ENCODE measurements at places on chromosomes 1 and 21.

DNA sequence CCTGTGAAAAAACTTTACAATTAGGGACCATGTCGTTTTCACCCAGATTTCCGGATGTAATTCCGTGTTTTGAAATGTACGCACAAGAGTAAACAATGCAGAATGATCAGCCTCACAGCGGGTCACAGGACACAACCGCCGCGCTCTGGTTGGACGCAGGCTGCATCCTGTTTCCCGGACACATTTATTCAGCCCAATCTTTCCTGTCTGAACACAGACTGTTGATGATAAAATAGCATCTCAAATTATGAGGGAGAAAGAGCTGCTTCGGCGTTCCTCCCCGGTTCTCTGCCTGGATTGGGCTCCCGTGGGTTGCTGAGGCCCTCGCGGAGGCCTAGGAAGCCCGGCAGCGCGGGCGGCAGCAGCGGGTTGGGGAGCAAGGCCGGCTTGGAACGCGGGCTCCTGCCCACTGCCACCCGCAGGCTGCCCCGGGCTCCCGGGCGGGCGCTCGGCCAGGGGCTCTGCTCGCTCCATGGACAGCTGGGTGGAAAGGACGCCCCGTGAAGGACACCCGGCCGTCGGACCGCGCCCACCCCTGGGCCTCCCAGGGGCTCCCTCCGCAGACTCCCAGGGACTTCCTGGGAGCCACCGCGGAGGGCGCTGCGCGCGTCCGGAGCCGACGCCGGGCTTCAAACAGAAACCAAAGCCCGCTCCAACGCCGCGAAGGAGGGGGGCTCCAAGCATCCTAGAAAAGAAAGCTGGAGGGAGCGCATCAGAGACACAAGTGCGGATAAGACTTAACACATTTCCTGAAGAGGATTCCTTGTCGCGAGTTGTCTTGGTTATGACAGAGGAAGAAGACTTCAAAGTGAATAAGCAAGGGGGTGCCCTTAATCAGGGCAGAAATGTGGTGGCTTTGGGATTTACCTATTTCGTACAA is 122.3 kb downstream of the ESRRG start:
- DNase-seq: peak; percentile 62

DNA sequence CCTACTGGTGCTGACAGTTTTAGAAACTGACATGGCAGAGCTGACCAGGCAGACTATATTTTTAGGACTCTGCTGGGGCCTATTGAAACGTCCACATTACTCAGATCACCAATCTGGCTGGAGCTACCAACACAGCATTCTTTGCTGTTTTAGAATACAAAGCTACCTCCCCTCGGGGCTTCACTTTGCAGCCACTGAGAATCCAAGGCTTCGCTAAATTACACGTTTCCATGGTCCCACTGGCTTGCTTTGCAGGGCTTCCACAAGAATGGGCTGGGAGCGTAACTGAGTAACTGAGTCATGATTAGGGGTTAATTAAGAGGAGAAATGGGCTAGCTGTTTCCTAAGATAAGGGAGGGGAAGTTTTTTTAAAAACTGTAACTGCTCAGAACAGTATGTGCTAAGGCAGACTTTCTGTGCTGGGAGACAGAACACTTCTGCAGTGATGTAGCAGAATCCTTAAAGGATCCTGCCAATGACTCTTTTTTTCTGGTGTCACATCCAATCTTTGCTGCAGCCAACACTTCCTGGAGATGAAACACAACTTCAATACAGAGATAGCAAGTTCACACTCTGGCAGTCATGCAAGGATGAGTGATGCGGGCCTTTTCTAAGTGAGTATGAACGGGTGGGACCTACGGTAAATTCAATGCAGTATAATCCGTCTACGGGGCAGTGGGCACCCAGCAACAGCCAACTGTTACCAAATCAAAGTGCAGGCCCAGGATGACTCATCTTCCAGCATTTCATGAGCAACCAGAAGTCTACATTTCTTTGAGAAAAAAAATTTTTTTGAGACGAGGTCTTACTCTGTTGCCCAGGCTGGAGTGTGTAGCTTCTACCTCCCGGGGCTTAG is 21.5 kb downstream of the NDUFS5 start:
- peak; percentile 44 for DNase-seq

- DNase-seq: no peak
Measured at GRCh38 chr1:5978452-5978851, 13.8 kb downstream of the NPHP4 start.

DNA sequence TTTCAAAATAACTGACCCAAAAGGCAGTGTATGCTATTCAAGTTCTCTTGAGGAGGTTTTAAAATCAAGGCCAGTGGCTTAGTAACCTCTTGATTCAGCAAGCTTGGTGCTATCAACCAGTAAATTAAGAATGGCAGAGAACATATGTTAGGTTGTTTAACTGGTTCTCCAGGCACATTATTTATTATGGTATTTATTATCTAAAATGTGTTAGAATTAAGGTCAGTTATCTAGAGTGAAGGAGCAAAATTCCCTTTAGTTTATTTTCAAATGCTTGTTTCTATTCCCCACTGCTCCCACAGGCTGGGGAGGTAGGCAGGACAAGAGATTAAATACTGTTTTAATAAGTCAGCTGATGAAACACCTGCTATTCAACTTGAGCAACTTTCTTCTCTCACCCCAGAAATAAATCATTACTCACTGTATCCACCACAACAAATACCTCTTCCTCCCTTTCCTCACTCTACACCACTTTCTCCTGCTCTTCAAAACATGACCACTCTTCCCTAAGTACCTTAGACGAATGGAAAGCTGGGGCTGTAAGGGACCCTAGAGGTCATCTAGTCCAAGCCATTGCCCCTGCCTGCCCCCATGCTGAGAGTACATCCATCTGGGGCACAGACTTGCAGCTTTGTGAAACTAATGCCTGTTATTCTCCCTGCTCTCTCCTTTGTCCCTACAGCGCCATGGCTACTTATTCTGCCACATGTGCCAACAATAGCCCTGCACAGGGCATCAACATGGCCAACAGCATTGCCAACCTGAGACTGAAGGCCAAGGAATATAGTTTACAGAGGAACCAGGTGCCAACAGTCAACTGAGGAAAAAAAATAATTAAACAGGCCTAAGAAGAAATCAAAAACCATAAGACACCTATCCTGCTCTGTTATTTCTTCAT is 71.7 kb downstream of the PRRX1 start:
- no peak for DNase-seq

- DNase-seq: no peak
Measured at GRCh38 chr1:213615226-213615916, 372.4 kb upstream of the PROX1 start.

DNA sequence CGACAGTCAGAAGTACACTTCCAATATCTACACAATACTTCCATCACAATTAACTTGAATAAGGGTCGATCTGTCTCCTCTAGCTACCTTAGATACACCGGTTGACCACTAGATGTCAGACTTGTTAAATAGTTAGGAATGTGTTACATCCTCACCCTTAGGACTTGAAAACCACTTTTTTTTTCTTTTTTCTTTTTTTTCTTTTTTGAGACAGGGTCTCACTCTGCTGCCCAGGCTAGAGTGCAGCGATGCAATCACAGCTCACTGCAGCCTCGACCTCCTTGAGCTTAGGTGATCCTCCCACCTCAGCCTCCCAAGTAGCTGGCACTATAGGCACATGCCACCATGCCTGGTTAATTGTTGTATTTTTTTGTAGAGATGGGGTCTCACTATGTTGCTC is 120.4 kb upstream of the GREM2 start:
- DNase-seq: peak; percentile 42

DNA sequence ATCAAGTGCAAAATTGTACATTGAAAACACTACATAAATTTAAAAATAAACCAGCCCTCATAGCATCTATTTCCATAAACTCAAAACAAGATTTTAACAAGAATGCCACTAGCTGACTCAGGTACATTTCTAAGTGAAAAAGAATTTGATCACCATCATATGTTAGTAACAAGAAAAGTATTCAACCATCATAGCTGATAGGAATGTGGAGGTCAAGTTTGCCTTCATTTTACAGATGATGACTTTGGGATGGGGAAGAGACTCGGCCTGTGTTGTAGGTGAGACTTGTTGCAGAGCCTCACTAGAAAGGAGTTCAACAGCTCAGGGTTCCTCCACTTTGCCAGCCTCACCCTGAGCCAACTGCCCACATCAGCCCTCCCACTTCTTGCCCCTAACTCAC is 318.8 kb upstream of the FAM78B start:
- DNase-seq: no peak

GRCh38 chr21:14864211-14865021 is 200.4 kb downstream of the NRIP1 start:
- DNase-seq: peak; percentile 78

GRCh38 chr21:16310176-16310575 is 580.4 kb downstream of the USP25 start:
- DNase-seq: no peak

GRCh38 chr1:68107771-68108170 is 57.3 kb upstream of the DIRAS3 start:
- DNase-seq: no peak

GRCh38 chr1:25186161-25187007 is 45.9 kb downstream of the SYF2 start:
- DNase-seq: no peak

DNA sequence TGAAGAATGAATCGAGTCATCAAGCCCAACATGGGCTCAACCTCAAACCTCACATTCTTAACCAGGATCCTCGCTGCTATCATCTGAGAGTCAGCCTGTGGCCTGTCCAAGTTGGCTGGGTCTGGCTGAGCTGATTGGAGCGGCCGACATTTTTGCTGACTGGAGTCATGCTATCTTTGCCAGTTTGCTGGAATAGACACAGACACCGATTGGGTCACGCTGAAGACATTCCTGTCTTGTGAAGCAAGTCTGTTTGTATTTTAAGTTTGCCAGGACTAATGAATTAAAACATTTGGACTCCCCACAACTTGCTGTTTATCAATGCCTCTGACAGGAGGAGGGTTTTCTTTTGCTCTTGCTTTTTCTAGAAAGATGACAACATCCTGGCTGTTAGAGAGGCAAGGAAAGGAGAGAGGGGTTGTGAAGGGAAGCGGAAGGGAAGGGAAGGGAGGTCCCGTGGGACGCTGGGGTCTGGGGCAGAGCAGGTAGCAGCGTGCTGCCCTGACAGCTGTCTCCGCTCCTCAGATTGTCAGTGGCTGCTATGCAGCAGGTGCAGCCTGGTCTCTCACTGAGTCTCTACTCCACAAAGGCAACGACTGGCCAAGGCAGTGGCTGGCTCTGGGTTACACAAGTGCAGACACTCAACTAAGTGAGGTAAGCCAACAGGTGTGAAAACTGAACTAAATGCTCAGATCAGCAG is at the start of gene MAP3K7CL:
Gene MAP3K7CL (plus strand): TSS at position 375 of the 700 bp plus-strand sequence. CDS start 2,701 bp downstream, outside the sequence.
- DNase-seq: no peak

- no peak for DNase-seq
Measured at GRCh38 chr1:226984521-226985238, 44.6 kb downstream of the COQ8A start.

DNA sequence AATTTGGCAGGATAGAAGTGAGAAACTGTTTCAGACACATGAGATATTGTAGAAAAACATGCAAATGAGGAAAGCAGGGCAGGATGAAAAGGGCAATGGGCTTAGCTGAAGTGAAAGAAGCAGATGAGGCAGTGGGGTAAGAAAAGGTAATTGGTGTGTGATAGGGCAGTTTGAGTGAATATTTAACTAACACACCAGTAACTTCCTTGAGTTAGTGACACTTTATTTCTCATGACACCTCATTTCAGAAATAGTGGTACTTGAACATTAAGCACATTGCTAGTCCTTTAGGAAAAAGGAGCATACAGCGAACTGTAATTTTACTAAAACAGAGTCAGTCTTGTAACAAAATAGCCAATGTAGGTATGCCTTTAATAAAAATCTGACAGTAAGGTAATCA is 415.0 kb downstream of the DPYD start:
- no peak for DNase-seq

- DNase-seq: no peak
Measured at GRCh38 chr1:1596493-1597274, 3.3 kb downstream of the FNDC10 start.

- DNase-seq: no peak
Measured at GRCh38 chr1:233364026-233364425, 36.5 kb downstream of the MAP3K21 start.

DNA sequence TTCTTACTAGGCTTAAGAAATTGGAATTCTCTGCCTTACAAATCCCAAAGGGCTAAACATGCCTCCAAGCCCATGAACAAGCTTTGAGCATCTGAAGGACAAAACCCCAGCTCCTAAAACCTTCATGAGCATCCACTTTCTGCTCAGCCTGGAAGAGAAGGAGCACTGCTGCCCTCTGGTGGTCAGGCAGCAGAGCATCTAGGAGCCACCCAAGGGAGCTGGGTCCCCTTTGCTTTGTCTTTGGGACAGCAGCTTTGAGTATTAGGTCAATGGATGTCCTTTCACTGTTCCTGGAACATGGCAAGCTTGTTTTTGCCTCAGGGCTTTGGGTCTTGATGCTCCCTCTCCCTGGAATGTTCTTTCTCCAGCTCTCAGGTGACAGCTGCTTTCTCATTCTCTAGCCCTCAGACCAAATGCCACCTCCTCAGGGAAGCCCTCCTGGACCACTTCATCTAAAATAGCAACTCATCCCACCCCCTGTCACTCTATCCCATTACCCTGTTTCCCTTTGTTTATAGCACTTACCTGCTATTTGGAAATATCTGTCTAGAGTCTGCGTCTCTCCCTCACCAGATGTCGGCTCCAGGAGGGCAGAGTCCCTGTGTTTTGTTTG is 25.7 kb downstream of the RAB7B start:
- peak; percentile 86 for DNase-seq

DNA sequence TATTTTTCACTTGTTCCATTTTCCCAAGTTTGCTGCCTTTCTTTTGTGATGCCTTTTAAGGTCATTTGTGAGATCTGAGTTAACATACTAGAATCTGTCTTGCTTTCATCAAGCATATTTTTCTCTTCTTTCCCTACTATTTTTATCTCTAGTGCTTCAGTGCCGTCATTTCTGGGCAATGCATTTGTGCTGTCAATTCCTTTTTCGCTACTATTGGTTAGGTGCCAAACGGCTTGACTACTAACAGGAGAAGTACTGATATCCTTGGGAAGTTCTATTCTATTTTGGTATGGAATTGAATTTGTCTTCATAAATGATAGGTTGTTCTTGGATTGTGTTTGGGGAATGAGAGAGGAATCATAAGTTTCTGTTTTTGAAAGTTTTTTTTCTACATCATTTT is 42.2 kb downstream of the LRRC53 start:
- no peak for DNase-seq

GRCh38 chr21:34280959-34281358 is 82.8 kb upstream of the KCNE2 start:
- DNase-seq: no peak
